ENCODE measurements at places on chromosomes 6 and 20. TPM values are rescaled to one million over a fixed set of nuclear protein-coding genes. Genes with fewer than 3 reads are reported as not detected.

Gene COX4I2
- total RNA-seq, result 3.2 TPM

Gene AVP
- total RNA-seq, result not detected

Gene C6orf52
- total RNA-seq, result not detected

Gene C2
- 6.2 TPM for total RNA-seq

Gene BHLHE23
- total RNA-seq, result 4.7 TPM

Gene RRAGD
- total RNA-seq, result 33.8 TPM

Gene UCKL1
- total RNA-seq, result 44.6 TPM

Gene ZBTB46
- total RNA-seq, result 12.1 TPM
